Astrocyte of the cerebellum (primary cell): ENCODE measurements at places on chromosomes 11 and 22.

GRCh38 chr22:44445307-44445680, 52.7 kb downstream of the RTL6 start:
- DNase-seq: no peak

- no peak for DNase-seq
Observed at GRCh38 chr11:66743271-66743968, 14.4 kb upstream of the SPTBN2 start.

GRCh38 chr11:35323076-35323868, 96.1 kb downstream of the SLC1A2 start:
- DNase-seq: no peak

GRCh38 chr11:79206951-79207350, 233.9 kb downstream of the TENM4 start:
- DNase-seq: no peak

GRCh38 chr11:69253028-69253427, 40.9 kb upstream of the MYEOV start:
- DNase-seq: peak; percentile 4

DNA sequence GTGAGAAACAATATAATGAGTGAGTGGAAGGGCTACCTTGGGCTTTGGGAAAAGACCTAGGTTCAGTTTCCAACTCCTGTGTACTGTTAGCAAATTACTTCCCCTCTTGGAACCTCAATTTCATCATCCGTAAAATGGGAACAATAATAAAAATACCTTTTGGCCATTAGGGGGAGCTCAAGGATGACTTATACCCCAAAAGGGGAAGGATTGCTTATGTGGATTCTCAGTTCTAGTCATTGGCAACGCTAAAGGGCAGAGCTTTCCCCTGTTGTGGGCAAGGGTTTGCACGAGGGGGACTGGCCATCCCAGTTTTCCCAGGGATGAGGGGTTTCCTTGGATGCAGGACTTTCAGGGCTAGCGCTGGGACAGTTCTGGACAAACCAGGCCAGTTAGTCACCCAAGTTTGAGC, 3.1 kb upstream of the COMMD9 start:
- DNase-seq: no peak

DNA sequence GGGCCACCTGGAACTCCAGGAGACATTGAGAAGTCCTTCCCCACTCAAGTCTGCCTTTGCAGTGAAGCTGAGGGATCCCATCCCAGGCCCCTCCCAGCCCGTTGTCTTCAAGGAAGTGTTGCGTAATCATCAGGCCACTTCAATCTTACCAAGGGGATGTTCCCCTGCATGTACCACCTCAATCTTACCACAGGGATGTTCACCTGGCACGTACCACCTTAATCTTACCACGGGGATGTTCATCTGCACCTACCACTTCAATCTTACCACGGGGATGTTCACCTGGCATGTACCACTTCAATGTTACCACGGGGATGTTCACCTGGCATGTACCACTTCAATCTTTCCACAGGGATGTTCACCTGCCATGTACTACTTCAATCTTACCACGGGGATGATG, 108.0 kb upstream of the SYN3 start:
- DNase-seq: no peak

DNA sequence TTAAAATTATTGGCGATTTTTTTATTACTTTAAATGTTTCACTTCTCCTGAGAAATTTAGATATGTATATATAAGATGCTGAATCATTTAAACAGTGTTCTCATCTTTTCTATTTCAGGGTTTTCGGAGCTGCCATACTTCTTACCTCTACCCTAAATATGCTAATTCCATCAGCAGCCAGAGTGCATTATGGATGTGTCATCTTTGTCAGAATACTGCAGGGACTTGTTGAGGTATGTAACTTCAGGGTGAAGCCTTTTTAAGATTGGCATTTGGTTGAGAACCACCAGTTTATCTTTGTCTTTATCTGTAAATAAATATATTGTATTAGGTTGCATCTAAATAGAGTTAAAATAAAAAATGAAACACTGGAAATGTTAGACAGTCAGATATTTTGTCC, 21.1 kb downstream of the SLC17A6 start:
- no peak for DNase-seq

GRCh38 chr22:38490915-38491314, 15.2 kb downstream of the DDX17 start:
- DNase-seq: no peak

GRCh38 chr11:75174781-75175370, 24.0 kb downstream of the SLCO2B1 start:
- no peak for DNase-seq

DNA sequence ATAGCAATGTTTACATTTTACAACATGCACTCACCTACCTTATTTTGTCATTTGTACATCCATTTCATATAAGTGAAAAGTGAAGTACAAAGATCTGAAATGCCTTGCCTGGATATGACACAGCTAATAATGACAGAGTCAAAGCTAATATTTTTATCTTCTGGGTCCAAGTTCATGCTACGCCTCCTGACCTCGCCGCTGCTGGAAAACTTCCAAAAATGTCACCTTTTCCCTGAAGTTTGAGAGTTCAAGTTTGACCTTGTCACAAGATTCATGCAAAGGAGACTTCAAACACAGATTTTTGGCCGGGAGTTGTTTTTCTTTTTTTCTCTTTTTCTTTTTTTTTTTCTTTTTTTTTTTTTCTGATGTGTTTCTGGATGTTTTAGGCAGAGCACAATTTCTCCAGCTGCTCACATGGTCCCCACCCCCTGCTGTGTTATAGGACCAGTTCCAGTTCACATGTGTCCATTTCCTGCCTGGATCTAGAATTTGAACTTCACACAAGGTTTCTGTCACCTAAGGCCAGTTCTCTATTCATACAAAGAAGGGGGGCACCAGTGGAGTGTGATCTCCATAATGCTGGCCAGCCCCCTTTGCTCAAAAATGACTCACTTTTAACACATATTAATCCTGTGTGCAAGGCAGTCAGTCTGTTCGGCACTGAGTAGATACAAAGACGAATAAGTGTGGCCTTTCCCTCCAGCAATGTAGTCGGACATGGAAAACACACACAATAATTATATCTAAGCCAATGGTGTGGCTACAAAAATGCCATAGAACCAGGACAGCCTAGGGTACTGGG, 546.8 kb downstream of the BUD13 start:
- no peak for DNase-seq

GRCh38 chr11:132876239-132876638, 656.1 kb downstream of the OPCML start:
- DNase-seq: no peak

DNA sequence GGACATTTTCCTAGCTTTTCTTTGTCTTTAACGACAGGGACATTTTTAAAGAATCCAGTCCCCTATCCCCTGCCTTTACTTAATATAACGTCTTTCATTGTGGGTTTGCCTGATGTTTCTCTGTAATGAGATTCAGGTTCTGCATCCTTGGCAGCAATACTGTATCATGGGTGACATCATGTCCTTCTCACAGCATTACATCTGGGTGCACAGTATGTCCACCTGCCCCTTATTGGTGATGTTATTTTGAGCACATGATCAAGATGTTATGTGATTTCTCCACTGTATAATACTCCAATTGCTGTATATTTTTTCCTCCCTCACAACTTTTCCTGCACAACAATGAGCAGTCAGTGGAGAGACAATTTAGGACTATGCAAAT, 9.7 kb upstream of the STK33 start:
- DNase-seq: no peak

DNA sequence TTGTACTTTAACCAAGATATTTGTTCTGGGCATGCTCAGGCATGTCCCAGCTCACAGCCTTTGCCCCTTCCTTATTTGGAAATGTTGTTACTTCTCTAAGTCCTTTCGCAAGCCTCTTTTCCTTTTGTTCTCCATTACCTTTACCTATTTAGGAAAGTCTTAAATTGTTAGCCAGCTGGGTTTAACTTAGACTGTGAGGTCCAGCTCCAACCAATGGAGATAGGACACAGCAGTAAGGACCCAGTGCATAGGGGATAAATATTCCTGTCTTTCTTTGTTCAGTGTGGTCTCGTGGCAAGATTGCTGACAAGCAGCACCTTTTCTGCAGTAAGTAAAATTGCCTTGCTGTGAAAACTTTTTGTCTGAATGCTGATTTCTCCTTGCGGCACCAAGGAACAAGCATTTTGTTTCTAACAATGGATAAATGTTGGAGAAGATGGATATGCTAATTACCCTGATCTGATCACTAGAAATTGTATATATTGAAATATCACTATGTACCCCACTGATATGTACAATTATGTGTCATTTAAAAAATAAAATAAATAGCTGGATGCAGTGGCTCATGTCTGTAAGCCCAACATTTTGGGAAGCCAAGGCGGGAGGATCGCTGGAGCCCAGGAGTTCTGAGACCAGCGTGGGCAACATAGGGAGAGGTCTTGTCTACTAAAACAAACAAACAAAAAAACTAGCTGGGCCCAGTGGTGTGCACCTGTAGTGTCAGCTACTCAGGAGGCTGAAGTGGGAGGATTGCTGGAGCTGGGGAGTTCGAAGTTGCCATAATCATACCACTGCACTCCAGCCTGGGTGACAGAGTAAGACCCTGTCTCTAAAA, 31.9 kb upstream of the FTH1 start:
- DNase-seq: no peak

GRCh38 chr22:45285263-45286058, 712 bp downstream of the UPK3A start:
- DNase-seq: no peak

DNA sequence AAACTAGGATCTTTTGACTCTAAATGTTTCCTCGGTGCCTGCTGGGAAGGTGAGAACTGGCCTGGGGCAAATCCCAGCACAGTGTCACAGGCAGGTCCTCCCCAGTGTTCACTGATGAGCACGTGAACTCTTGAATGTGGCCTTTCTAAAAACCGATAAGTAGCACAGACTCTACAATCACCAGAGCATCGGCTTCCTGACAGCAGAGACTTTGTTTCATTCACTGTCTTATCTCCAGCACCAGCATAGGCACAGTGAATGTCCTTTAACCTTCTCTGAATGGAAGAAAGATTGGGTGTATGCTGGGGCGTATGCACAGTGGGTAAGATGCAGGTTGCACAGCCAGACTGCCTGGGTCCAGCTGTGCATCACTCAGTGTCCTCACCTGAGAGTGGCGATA, 59.3 kb upstream of the EIF3D start:
- DNase-seq: no peak

DNA sequence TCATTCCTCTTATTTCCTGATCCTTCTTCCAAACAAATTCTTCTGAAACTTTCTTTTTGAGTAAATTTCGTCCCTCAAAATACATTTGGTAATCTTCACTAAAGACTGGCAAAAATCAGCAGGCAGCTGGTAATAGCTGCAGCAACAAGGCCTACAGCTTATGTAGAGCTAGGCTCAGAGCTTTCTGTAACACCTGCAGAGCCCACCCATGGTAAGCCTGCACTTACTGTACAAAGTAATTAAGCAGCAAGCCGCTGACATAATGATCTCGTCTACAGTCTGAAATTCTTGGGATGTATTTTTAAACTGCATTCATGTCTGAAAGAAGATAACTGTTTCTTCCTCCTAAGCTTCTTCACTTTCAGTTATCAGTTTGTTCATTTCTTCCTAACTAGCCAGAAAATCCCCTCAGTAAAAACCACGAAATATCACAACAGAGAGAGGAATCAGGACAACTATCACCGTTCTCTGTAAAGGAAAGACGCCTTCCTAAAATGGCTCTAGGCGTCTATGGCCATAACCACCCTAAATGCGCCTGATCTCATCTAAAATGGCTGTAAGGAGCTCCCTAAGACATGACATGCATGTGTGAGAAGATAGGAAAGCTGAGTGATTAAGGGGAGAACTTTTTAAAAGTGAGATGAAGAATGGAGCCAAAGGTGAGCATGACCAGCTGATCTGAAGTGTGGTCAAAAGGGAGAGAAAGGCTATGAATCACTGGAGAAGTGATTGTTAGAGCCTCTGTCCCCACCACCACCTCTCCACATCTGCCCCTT, 56.2 kb downstream of the DENND5A start:
- no peak for DNase-seq

GRCh38 chr11:33323421-33323820, 66.2 kb downstream of the HIPK3 start:
- no peak for DNase-seq

GRCh38 chr11:102304686-102305085, 12.6 kb upstream of the BIRC3 start:
- DNase-seq: no peak

DNA sequence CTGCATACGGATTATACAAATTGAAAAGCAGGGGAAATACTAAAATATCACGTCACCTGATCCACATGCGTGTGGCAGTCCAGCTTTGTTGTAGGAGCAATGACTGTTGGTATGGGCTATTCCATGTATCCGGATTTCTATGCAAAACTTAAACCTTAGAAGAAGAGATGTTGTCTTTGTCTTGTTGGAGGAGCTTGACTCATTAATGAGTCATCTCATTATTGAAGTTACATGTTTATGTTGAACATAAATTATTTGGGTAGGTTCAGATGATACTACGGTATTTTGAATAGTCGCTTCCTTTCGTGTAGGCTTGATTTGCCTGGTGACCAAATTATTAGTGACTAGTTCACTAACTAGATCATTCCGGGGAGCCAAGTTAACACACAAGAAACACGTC, 806 bp upstream of the SAAL1 start:
- DNase-seq: no peak

- DNase-seq: no peak
Observed at GRCh38 chr11:64128255-64129006, 37.5 kb downstream of the MACROD1 start.

GRCh38 chr22:23613193-23613972, 18.7 kb downstream of the DRICH1 start:
- DNase-seq: no peak

DNA sequence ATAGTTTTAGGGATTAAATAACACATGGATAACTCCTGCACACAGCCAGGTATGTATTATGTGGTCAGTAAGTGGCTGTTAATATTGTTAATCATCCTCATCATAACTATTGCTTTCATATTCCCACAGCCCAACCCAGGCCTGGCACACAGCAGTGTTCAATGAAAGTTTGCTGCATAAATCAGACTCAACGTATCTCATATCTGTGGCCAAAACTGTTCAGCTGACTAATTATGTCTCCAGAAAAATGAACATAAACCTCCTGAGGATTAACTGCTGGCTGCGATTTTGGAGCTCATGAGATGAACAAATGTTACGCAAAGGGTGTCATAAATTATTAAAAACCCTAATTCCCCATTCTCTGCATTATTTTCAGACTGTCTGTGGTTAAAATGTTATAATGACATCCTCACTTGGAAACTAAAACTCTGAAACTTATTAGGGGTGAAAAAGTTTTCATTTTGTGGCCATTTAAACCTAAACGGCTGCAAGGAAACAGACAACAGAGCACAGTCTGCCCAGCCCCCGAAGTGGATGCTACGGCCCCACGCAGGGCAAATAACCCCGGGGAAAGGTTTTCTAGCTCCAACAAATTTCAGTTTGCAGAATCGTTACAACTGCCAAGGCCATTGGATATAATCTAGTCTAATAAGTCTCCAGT, 17.3 kb downstream of the ABCC8 start:
- DNase-seq: no peak

DNA sequence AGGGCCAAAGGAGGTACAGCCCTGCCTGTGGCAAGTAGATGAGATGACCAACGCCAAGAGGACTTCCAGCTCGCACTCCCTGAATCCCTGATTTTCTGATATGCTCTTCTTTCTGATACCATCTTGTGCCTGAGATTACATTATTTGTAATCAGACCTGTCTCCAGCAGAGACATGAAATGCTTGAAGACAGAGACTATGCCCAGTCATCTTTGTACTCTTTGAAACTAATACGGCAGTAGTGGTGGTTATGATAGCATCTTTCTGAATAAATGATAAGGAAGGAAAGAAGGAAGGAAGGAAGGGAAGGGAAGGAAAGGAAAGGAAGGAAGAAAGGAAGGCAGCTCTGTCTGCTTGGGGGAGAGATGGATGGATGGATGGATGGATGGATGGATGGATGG, 27.8 kb downstream of the IL10RA start:
- DNase-seq: no peak

GRCh38 chr11:61028135-61028729, 56.8 kb downstream of the CD6 start:
- DNase-seq: no peak
